Activated naive CD4-positive, alpha-beta T cell (primary cell): ENCODE measurements at places on chromosomes 3 and 15.

- DNase-seq = no peak
Measured at GRCh38 chr15:46280762-46281542, 646.1 kb downstream of the SQOR start.

GRCh38 chr15:89356634-89357298 lies 22.1 kb upstream of the POLG start:
- DNase-seq = no peak

- no peak for DNase-seq
Measured at GRCh38 chr15:50146632-50147031, 27.6 kb upstream of the ATP8B4 start.

DNA sequence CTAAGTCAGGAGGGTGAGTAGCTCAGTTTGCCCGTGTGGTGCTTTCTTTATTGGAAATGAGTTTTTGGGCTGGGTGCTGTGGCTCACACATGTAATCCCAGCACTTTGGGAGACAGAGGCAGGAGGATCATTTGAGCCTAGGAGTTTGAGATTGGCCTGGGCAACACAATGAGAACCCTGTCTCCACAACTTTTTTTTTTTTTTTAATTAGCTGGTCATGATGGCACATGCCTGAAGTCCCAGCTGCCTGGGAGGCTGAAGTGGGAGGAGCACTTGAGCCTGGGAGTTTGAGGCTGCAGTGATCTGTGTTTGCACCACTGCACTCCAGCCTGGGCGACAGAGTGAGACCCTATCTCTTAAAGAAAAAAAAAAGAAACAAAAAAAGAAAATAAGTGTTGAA lies 174.9 kb downstream of the NSMCE3 start:
- no peak for DNase-seq

DNA sequence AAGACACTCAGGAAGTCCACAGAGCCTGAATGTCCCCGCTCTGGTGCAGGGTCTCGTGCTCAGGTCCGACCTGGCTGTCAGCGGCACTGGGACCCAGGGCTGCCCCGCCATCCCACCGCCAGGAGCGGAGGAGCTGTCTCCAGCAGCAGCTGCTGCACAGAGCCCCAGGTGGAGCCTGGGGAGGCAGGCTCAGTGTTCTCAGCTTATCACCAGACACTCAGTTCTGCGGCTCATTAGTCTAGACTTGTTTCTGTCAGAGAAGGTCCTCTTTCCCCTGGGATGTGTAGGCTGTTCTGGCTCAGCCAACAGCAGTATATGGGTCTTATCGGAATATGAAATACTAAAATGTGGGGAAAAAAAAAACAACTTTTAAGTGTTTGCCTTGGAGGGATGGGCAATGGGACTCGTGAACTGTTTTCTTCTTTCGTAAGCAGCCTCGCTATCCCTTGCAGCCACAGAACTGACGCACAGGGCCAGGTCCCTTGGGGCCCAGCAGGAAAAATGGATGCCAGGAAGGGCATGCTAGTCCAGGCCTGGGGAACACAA lies 75.9 kb downstream of the KLF13 start:
- DNase-seq = no peak

DNA sequence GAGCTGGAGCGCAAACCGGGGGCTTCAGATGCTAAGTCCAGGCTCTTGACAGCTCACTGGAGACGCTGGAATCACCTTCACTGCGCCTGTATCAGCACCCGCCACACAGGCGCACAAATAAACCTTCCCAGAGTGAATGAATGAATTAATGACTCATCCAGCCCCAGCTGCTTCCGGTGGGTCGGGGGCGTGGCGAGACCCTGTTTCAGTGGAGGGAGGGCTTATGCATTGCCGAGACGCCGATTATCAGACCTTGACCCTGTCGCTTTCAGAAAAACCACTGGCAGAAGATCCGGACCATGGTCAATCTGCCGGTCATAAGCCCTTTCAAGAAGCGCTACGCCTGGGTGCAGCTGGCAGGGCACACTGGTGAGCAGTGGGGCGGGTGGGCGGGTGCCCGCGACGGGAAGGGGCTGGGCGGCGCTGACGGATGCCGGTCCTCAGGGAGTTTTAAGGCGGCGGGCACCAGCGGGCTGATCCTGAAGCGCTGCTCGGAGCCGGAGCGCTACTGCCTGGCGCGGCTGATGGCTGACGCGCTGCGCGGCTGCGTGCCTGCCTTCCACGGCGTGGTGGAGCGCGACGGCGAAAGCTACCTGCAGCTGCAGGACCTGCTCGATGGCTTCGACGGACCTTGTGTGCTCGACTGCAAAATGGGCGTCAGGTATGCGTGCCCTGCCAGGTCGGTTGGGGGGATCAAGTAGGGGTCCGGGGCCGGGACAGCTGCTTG lies 7.7 kb downstream of the ITPKA start:
- DNase-seq = no peak

DNA sequence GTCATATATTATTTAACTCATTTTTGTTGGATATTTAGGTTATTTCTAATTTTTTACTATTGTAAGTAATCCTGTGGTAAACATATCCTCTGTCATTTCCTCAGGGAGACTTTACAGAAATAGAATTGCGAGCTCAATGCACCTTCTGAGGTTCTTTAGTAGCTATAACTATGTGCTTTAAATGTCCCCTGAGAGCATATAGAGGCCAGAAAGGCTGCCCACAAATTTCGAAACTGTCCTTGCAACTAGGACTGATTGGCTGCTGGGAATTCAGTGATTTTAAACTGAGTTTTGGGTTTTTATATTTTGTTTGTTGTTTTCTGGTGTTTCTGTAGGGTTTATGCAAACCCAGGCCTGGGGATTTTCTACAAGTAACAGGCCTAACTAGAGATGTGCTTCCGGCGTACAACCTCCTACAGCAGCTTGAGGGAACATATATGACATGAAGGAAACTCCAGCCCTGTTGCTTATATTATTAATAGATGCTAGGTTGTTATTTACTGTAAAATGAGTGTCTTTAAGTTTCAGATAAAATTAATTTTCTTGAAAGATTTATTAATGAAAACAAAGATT lies 29.1 kb upstream of the P4HTM start:
- DNase-seq = no peak

DNA sequence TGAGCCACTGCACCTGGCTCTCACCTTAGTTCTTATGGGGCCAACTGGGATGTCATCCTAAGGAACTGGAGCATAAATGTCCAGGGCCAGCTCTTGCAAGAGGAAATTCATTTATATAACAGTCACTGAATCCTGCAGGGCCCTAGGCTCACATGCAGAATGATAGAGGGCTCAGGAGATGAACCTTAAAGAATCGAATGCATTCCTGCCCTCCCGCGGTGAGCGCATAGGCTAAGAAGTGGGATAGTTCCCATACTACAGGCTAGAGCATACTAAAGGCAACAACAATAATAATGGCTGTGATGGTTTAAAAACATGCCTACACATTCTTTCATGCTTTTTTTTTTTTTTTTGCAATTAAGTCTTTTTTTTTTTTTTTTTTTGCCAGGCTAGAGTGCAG lies 17.1 kb upstream of the CSRNP1 start:
- no peak for DNase-seq

- DNase-seq = no peak
Measured at GRCh38 chr15:48175126-48175525, 3.0 kb downstream of the MYEF2 start.

DNA sequence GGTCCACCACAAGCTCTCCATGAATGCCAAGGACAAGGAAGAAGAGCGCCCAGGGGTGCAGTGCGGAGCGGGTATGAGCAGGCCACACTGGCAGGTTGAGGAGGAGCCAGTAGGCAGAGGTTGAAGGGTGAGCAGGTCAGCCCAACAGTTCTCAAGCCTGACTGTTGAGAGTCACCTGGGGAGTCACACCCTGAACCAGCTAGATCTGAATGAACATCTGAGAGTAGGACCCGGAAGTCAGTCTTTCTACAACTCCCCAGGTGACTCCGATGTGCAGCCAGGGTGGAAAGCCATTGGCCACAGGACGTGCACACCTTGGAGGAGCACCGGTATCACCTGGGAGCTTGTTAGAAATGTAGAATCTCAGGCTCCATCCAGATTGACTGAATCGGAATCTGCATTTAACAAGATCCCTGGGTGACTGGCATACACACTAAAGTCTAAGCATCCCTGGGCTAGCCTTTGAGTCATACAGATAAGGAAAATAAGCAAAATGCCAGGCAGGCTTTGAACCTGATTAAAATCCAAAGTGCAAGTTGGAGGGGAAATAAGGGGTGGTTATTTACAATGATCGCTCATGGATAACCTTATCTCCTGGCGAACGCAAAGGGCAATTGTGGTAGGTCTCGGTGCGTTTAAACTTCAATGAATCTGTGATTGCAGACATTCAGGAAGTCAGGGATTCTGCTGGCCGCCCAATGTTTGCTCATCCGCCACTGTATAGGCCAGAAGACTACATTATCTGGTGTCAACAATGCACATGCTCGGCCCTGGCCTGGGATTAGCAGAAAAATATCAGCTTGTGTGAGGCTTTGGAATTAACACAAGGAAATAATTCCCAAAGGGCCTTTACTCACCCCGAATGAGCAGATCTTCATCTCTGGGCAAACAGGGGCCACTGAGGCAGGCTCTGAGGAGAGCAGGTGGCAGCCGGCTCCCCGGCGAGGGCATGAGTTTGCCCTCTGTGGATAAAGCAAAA lies 11.7 kb upstream of the LYZL4 start:
- no peak for DNase-seq

DNA sequence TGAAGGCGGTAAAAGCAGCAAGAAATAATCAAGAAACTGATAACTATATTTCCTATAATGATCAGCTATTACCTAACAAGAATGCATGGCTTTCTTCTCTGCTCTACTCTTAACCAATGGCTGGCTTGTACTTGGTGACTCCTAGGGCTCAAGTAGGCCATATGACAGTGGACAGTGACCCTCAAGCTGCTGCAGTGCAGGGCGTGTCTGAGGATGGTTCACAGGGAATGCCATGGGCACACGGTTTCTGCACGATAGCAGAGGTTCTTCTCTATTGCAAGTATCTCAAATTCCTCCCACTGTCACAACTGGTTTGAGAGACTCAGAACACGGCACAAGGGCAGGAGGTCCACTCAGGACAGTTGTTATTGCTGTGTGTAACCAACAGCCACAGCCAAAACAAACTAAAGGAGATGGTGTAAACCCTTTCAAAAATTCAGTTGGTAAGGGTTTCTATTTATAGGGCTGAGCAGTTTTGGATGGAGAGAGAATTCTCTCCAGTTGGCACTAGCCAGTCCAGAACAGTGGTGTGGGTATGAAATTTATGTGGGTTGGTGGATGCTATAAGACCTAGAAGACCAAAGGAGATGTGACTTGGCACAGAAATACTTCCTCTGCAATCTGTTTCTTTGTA lies 103.2 kb upstream of the ST8SIA2 start:
- DNase-seq = no peak

DNA sequence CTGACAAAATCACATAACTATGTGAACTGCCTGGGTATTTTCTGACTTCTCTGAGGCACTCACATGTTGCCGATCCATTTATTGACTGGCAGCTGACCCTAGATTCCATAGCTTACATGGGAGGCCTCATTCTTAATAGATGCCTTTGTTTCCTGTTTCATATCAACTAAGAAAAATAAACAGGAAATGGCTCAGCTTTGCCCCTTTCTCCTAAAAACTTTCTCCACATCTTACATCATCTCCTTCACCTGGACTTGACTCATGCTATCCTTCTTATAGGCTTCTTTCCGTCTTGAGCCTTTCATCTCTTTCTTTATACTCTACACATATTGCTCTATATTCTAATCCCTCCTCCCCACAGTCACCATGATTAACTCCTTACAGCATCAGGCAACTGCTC lies 38.0 kb downstream of the TXNRD3 start:
- DNase-seq = no peak

DNA sequence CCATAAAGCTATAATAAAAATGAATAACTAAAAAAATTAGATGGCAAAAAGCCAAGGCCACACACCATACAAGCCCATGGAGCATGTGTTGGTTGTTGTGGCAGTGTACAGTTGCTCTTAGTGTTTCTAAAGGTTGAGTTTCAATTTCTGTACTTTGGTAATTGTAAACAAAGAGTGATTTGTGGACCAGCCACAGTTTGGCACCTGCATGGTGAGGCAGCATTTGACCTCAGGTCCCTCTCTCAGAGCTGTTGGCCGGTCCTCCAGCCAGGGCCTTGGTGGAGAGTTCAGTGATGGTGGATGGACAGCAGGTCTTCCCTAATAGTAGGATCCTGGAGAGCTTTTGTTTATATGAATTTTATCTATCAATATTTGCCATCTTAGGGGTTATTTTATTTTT lies 5.6 kb downstream of the ACAD9 start:
- no peak for DNase-seq

- DNase-seq = no peak
Measured at GRCh38 chr3:188567478-188568195, 413.7 kb downstream of the LPP start.

- no peak for DNase-seq
Measured at GRCh38 chr3:32381922-32382321, 9.7 kb upstream of the CMTM7 start.

GRCh38 chr3:48400824-48401433 lies 28.9 kb downstream of the FBXW12 start:
- DNase-seq = peak; percentile 38

DNA sequence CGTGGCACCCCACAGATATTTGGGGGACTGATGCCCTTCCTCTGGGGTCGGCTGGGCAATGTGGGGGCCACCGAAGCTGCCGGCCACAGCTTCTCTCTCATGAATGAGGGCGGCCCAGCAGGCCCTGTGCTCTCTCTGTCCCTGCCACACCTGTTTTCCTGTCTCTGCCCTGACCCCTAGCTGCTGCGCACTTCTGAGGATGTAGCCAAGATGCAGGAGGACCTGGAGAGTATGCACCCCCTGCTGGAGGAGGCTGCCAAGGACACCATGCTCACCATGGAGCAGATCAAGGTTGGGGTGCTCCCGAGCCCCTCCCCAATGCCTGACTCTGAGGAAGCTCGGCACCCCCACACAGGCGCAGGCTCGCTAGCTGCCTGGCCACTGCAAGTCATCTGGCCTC lies 59.7 kb downstream of the SEMA3G start:
- no peak for DNase-seq

GRCh38 chr15:84604826-84605553 lies 4.2 kb downstream of the ZSCAN2 start:
- no peak for DNase-seq

- no peak for DNase-seq
Measured at GRCh38 chr15:101126618-101127505, 125.0 kb downstream of the CHSY1 start.

DNA sequence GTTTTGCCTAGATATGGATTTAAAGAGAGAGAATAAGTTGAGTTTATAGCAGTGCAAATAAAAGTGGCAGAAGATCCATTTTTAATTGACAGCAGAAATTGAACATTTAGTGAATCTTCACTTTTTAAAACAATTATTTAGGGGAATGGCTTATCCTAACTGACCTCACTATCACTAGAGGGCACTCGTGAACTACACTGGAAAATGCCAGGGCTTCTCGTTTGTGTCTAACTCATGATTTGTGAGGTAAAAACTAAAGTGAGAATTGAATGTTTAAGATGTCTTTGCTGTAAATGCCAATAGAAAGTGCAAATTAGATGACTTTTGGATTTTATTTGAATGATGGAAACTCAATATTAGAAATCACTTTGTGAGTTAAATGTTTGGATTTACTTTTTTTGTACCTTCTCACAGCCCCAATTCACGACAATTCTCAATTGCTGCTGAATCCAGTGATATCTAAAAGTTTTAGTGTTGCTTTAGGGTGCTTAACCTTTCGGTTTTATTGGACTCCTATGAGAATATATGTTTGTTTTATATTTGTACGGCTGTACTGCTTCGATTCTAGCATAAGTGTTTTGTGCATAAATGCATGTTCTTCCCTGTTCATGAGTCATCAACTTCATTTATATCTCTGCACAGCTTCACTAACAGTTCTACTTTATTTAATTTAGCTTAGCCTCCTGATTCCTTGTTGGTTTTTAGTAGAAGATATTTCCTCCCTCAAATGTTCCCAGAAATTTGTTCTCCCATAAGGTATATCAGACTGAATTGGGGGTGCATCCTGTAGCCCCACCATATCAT lies 462.1 kb downstream of the MFSD1 start:
- DNase-seq = no peak
